ENCODE measurements at places on chromosomes 6 and 20.

GRCh38 chr6:75557068-75557467 is 44.6 kb upstream of the SENP6 start:
- no peak for DNase-seq

- DNase-seq = no peak
These were observed 433 bp upstream of the SLC17A1 start for GRCh38 chr6:25832307-25832662.

DNA sequence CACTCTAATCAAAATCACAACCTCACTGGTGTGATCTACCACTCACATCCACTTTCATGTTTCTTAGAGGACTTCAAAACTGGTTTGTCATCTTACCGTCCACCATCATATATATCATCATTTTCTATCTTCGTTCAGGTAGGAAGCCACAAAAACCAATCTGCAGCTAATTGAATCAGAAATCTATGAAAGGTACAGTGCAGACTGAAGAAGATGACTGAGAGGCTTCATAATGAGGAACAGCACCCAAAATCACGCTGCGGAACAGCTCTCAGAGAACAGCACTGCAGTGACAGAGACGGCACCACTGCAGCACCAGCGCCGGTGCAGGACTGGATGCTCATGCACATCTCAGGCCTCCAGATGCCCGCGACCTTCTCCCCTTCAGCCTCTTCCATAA is 13.0 kb downstream of the GMDS start:
- no peak for DNase-seq

- no peak for DNase-seq
These were observed 19.6 kb downstream of the ECI2 start for GRCh38 chr6:4115741-4116140.

- DNase-seq = no peak
These were observed 46.2 kb upstream of the ADIG start for GRCh38 chr20:38534756-38535155.

DNA sequence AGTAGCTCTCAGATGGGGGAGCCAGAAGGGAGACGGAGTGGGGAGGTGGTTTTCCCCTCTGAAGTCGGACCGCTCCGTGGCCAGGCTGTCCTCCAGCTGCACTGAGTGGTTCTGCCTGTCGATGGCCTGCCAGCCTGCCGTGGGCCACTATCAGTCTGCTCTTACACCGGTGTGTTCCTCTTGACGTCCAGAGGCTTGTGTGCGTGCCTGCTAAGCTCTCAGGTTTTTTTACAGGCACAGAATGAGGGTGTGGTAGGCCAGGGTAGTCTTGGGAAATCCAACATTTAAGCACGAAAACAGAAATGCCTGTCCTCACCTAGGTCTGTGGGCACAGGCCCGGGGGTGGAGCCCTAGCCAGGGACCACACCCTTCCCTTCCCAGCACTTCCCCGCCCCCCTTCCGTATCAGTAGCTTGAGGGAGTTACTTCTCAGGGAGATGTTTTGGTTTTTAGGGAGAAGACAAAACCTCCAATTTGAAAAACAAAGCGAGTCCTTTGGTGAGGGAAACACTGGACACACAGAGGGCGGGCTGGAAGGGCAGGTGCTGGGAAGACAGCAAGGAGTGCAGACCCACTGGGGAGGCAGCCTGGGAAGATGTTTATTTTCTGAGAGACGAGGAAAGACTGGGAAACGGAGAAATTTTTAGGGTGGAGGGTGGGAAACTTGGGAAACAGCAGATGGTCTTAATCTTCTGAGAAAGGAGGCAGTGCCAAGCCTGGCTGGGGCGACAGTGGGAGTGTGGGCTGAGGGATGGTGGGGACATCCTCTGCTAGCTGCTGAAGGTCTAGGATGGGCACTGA is 106.5 kb downstream of the LY86 start:
- no peak for DNase-seq

DNA sequence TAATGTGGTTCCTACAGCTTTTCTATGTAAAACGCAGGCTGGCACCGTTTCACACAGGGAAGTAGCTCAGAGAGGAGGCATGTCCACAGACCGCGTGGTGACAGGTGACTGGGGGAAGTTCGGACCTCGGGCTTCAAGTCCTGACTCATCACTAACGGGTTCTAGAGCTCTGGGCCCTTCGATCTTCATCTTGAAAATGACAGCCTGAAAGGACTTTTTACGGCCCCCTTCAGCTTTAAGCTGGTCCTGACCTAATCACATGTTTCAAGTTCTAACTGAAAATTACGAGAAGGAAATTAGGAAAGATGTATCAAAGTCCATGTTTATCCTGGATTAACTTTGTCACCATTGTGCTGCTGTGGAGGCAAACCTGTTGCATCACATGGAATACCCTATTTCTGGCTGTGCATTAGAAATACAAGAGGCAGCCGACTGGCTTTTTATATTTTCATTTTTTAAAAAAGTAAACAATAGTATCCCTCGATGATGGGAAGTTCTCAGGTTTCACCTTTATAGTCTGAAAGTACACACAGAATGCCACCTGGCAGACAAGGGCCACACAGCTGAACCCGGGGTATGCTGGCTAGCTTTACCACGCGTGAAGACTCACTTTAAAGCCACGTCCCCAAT is 2.0 kb downstream of the MAN1A1 start:
- DNase-seq = peak; percentile 50

Data from femur (tissue), 1 donor.